SIG-M5 (cell line): ENCODE measurements at places on chromosomes 11 and 22.

DNA sequence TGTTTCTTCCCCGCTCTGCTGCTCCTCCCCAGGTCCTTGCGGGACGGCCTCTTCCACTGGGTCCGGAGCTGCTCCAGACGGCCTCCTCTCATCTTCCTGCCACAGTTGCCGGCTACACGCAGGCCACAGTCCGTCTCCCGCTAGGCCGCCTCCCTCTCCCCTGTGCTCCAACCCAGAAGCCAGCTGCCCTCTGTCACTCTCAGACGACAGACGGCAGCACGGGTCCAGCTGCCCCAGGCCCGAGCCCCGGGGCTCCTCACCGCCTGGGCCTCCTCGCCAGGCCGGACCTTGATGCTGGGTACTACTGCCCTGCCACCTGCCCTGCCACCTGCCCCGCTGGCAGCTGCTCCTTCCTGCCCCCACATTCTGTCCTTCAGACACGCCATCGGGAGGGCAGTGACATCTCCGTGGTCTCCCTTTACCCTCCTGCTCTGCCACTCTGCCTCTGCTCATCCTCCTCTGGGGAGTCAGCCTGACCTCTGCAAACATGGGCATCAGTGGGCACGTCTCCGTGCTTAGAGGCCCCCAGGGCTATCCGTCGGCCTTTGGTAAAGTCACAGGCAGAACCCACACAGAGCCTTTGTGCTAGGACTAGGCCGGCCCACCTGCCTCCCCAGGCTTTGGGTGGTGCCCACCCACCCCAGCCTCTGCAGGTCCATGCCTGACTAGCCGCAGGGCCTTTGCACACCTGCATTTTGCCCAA lies 43.1 kb upstream of the TH start:
- DNase-seq, result no peak

DNA sequence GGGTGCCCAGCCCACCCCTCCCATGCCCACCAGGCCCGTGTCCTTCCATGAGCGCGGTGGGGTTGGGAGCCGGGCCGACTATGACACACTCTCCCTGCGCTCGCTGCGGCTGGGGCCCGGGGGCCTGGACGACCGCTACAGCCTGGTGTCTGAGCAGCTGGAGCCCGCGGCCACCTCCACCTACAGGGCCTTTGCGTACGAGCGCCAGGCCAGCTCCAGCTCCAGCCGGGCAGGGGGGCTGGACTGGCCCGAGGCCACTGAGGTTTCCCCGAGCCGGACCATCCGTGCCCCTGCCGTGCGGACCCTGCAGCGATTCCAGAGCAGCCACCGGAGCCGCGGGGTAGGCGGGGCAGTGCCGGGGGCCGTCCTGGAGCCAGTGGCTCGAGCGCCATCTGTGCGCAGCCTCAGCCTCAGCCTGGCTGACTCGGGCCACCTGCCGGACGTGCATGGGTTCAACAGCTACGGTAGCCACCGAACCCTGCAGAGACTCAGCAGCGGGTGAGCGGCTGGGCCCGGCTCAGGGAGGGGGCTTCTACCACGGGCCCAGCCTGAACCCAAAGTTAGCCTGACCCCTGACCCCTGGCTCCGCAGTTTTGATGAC lies 3.0 kb downstream of the PKP3 start:
- DNase-seq, result no peak

- DNase-seq, result no peak
Measured at GRCh38 chr11:17992916-17993315, 19.9 kb downstream of the SERGEF start.

DNA sequence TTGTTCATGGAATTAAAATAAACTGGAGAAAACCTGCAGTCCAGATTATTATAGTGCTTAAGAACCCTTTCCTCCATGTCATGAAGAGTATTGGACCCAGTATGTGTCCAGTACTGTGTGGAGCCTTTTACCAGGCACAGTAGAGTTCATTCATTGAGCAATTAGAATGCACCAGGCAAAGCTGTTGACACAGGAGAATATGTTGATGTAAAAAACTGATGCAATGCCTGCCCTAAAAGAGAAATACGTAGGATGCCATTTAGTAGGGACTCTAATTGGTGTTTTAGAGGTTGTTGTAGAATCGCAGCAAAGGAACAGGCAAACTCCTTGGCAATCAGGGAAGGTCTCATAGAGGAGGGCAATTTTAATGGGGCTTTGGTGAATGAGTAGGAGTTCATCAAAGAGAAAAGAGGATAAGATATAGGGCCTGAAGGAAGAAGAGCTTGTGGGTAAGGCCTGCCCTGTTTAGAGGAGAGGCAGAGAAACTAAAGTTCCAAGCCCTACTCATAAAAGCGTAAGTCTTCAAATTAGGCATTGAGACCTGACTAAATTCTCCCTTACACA lies 126.4 kb downstream of the SEZ6L start:
- DNase-seq, result no peak

DNA sequence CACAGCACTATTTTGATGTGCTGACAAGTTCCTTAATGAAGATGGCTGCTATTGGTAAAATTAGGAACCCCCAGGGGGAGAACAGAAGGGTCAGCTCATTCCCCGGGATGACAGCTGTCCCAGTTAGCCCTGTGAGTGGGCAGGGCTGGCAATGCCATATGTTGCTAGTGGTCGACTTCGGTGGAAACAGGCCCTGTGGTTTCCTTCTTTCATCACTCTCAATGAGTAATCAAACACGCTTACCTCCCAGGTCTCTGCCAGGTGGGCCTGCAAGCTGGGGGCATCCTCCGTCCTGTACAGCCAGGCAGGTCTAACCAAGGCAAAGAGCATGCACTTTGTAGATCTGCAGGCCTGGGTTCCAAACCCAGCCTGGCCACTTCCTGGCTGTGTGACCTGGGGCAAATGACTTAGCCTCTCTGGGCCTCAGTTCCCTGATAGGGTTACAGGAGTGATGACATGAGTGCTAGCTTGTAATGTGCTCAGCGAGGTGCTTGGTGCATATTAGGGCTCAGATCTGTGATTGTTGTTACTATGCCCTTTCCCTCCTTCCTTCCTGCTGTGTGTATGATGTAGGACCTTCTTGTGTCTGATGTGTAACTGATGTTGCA lies 85.2 kb downstream of the TSPAN18 start:
- DNase-seq, result no peak

DNA sequence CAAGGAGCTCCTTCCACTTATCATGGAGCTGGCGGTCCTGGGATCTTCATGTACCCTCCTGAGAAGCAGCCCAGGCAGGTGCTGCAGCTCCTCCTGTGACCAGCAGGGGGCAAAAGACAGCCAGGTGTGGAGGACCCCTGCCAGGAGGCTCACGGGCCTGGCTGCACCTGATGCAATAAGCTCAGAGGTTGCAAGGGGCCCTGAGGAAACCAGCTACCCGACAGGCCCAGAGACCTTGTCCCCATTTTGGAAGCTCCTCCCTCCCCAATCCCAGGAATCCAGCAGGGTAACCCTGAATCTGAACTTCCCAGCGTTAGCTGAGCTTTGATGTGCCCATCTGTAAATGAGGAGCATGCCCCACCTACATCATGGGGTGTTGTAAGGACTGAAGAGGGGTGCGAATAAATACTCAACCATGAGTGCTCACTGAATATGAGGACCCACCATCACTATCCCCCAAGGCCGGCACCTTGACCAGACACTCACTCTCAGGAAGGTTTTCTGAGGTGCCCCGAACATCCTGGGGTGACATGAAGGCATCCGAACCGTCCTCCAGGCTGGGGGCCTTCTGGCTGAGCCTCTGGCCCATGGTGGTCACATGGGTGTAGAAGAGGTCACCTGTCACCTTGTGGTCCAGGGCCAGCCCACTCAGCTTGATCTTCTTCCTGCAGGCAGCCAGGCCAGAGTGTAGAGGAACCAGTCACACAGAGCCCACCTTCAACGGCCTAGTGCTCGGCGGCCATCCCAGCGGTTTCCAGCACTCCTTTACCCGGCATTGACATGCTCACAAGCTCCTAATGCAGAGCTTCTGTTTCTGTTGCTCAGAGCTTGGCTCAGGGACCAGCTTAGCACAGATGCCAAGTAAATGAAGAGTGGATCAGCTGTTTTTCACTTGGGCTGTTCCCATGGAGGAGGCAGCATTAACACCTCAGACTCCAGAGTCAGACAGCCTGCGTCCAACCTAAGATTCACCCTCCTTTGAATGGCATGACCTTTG lies 21.7 kb downstream of the SLC43A1 start:
- no peak for DNase-seq

DNA sequence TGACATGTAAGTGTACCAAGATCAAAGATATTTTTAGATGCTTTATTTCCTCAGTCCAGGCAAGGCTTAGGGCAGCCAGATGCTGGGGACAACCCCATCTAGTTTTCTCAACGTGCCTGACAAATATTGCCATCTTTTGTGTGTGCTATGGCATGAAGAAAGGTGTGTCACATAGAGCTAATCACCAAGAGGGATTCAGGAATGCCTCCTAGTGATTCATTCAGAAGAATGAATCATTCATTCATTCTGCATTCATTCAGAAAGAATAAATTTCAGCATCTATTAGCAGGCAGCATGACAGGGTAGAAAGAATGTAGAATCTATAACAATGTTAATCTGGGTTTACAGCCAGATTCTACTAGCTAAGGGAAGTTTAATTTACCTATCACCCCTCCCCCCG lies 75.4 kb upstream of the LRRC4C start:
- no peak for DNase-seq
